ENCODE measurements at places on chromosomes 3 and 15. TPM values are rescaled to one million over a fixed set of nuclear protein-coding genes. Genes with fewer than 3 reads are reported as not detected.
A peak's percentile ranks its signal among the peaks of the same experiment; 100 is the strongest.

Gene CFAP100
- not detected for total RNA-seq

- no peak for DNase-seq
Observed at GRCh38 chr3:150414258-150414657, 6.2 kb downstream of the TSC22D2 start.

DNA sequence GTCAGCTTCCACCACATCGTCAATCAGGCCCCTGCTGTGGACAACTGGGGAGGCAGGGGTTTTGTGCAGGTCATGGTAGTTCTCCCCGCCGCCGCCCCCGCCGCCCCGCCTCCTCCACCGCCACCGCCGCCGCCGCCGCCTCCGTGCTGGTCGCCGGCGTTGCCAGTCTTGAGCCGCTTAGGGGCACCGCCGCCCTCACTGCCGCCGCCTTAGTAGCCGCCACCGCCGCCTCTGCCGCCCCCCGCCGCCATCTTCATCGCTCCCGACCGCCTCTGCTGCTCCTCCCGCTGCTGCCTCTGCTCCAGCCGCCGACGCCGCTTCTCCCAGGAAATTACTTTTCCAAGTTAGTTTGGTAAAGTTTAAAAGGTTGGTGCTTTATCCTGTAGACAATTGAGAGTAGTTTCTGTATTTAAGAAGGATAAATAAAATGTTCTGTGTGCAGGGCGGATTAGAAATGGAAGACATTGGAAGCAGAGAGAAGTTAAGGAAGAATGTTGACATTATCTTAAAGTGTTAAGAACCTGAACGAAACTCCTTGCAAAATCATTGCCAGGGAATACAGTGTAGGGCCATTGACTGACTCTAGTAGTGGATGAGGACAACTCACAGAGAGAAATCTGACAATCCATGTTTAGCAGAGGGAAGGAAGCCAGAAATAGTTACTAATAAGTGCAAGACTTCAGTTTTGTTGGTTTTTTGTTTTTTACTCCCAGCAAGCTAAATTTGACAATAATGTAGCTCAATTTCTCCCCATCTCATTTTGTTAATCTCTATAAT, 53.0 kb upstream of the GOLGA8A start:
- DNase-seq, result no peak

GRCh38 chr3:56467108-56467507, 1.2 kb downstream of the ERC2 start:
- peak; percentile 62 for DNase-seq

- DNase-seq, result no peak
Observed at GRCh38 chr3:101148001-101148400, 154.8 kb upstream of the ABI3BP start.

GRCh38 chr3:155356594-155357370, 63.3 kb upstream of the STRIT1 start:
- DNase-seq, result no peak

DNA sequence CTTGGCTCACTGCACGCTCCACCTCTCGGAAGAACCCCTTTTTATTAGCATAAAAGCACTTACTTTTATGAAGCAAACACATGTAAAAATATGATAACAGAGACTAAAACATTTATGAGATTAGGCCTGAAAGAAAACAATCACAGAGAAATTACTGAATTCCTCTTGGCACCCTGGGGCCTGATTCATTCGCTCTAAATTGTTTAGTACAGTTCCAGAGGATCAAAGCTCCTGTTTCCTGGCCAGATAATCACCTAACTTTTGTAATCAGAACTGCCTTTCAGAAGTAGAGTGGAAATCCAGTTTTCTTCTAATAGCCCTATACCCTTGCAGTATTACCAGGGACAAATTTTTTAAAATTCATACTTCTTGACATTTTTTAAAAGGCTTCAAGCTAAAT, 6.4 kb downstream of the NPAP1 start:
- DNase-seq, result no peak

Gene GOLGA8O
- 1.5 TPM for total RNA-seq

DNA sequence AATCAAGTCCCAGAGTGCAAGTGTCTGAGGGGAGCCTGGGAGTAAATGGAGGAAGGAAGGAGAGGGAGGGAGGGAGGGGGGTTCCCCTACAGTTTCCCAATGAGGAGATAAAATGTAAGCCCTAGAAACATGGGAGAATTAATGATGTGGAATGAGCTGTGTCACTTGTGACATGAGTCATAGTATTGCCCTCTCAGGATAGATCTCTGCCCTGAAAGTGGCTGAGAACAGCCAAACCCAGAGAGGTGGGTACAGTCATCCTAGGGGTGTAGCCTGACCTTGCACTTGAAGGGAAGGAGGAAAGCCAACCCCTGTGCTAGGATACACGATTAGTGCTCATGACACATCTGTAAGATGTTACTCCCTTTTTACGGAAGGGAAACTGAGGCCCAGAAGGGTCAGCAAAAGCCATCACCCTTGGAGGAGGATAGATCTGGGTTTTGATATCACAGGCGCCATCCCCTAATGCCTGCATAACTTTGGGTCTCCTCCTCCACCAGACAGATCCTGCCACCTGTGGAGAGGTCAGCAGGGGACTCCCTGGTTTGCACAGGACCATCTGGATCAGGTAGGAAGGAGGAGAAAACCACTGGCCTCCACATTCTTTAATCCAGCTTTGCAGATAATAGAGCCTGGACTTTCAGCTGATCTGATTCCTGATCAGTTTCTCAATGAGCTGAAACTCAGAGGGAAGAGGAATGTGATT, 23.1 kb upstream of the USP3 start:
- DNase-seq, result no peak

GRCh38 chr3:111864821-111865656, 6.0 kb downstream of the PHLDB2 start:
- no peak for DNase-seq

Gene ZNF654
- total RNA-seq, result 11.7 TPM

DNA sequence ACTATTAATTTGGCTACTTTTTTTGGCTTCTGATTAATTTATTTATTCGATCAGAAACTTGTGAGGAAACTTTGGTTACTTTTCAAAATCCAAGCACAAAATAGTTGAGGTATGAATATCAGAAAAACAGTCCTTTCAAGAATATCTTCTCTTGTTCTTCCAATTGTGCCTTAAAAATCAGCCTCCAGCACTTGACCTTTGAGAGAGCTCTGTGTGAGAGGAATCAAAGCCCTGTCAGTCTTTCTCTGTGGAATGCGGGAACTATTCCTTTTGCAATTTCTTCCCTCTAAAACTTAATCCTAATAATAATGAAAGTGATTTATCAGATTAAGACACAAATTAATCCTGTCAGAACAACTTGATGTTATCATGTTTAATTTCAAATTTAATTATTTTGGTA, 185.9 kb downstream of the ABHD5 start:
- DNase-seq, result no peak

Gene TLR9
- 0.32 TPM for total RNA-seq

Gene OR5K2
- not detected for total RNA-seq

Gene CCR1
- total RNA-seq, result 2.7 TPM

Gene SH3GL3
- total RNA-seq, result not detected

- no peak for DNase-seq
Observed at GRCh38 chr3:14869917-14870782, 51.4 kb downstream of the FGD5 start.

DNA sequence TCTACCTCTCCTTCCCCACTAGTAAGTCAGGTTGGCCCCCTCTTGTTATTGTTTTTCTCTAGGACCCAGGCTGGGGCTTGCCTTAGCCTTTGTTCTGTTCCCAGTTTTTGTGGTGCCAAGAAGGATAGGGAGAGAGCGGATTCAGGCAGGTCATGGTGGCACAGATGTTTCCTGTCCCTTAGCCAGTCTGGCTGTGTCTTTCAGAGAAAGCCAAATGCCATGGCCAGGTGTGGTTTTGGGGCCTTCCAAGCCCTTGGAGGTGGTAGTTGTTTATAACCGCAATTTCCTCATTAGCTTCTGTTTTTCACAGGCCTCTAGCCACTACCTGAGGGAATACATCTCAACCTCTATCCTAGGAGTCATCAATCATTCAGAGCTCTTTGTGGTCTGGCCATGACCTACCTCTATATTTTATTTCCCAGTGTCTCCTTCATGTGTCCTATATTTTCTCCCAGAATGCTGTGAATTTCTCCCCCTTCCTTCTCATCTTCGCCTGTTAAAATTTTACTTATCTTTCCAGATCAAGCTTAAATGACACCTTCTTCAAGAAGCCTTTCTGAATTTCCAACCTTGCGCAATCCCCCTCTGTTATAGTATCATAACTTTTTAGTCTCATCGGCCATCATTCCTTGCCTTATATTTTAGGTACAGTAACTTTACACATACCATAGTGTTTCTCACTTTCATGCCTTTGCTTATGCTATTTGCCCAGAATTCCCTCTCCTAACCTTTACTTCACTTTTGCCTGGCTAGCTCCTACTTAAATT, 38.2 kb downstream of the TIMP4 start:
- DNase-seq, result no peak

- peak; percentile 90 for DNase-seq
Observed at GRCh38 chr3:183253528-183254486, 754 bp downstream of the B3GNT5 start.

Gene CYP1A2
- not detected for total RNA-seq

GRCh38 chr15:68553314-68553993, 25.3 kb upstream of the CORO2B start:
- DNase-seq, result no peak

DNA sequence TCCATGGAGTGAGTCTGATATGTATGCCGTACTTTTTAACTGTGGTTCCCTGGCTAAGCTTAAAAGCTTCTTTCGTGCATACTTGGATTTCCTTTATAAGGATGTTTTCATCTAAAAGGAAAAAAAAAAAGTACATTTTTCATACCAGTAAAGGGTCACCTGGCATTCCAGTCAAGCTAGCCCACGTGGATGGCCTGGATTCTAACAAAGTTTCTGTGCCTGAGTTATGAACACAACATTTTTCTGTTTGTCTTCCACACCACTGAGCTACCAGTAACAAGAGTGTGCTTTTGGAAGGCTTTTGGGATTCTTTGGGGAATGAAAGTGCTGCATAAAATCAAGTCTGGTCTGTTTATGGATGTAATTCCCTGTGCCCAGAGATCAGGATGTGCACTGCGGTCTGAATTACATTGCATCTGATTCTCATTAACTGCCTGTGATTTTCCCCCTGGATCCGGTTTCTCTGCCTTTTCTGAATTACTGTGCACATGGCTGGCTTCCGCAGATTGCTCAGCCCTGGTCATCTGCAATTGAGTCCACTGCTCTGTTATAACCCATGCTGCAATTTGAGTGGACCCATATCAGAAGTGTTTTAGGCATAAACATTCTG, 38.2 kb upstream of the MAGI1 start:
- no peak for DNase-seq

GRCh38 chr3:178967177-178967532, 104.5 kb downstream of the ZMAT3 start:
- DNase-seq, result no peak

Gene CADPS
- 11.3 TPM for total RNA-seq

GRCh38 chr3:102074946-102075345, 225.6 kb downstream of the NFKBIZ start:
- DNase-seq, result no peak

DNA sequence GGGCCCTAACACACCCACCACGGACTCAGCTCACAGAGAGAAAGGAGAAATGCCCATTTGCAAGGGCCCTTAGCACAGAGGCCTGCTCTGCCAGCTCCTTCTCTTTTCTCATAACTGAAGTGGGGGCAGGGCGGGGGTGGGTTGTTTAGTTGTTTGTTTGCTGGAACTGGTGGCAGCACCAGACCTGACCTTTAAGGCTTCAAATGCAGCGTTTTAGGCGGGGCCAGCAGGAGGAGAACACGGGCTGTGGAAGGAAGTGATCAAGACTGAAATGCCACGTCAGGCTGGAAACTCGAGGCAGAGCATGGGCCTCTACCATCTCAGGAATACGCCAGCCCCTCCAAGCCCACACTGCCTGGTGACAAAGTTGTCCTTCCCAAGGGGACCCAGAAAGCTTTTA, 9.3 kb downstream of the CACNA2D2 start:
- DNase-seq, result no peak

Gene GOLGA8T
- total RNA-seq, result not detected

DNA sequence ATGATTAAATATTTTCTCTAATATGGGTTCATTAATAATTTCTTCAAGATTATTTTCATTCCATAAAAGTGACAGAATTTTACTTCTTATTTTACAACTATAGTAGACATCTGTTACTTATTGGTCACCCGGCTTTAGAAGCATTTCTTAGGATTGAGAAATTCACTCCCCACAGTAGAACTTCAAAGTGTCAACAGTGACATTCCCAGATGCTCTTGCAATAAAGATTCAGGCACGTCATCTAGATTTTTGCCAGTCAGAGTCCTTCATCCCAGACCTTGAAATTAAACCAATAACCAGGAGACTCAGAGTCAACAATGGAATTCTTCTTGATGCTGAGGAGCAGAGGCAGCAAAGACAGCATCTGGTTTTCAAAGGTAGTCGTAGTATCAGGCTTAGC, 190.8 kb downstream of the VGLL3 start:
- no peak for DNase-seq

Gene DLEC1
- total RNA-seq, result 0.16 TPM

Gene GABRR3
- not detected for total RNA-seq

DNA sequence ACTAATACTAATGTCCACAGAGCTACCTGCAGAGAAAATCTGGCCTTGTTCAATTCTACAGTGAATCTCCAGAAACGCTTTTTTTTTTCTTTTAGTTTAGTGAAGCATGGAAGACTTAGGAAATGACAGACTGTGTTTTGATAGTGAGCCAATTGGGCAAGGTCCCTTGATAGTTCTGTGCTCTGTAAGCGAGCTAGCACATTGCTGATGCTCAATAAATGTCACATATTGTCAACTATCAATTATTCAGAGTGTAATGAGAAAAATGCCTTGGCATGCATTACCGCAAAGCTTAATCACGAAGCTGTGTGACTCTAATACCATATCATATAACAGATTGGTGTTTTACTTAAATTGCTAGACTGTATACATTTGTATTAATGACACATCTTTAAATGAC, 5.2 kb upstream of the C3orf85 start:
- DNase-seq, result no peak

DNA sequence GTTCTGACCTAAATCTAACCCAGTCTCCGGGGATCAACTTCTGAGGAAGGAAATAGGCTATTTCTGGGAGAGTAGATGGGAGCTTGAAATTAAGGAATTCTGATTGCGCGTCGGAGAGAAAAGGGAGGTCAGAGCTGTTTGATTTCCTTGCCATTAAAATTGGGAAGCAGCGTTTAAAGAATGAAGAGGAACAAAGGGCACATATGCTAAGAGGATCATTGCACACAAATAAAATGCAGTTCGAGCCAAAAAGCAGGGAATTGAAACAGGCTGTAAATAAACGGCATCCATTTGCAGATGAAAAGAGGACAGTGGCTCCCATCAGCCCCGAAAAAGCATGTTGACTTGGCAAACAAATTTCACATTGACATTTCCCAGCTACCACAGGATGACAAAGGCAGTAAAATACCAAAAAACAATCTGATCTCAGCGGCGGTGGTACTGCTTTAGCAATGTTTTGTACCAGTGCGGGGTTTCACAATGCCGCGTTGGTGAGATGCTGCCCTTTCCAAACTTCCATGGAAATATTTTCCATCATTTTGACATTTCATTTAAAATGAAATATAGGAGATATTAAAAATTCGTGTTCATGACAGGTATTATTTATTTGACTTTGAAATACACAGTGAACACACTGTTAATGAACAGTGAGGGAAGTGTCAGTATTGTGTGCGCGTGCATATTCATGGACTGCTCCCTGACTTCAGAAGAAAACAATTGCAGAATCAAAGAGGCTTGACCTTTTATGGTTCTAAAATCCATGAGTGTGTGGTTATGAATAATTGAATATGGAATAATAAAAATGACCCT, 108.8 kb downstream of the SQOR start:
- no peak for DNase-seq

Measured in Right ventricle myocardium superior (tissue), 1 donor.